ENCODE measurements at places on chromosomes 11 and 22.

DNA sequence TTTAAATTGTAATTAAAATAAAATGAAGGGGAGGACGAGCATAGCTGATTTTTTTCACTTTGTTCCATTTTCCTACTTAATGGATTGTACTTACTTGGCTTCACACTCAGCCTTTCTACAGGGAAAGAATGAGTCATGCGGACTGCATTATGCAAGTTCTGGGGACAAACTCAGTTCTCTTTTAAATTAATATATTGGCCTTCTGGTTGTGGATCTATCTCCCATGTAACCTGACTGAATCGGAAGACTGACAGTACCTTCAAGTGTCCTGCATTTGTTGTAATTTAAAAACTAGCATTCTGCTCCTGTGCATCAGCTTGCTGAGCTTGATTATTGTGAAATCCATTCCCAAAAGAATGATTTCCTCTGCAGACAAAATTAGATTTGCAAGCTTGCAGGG lies 12.2 kb downstream of the OR8D1 start:
- DNase-seq = no peak

- DNase-seq = no peak
Measured at GRCh38 chr11:83033972-83034672, 37.6 kb downstream of the RAB30 start.

DNA sequence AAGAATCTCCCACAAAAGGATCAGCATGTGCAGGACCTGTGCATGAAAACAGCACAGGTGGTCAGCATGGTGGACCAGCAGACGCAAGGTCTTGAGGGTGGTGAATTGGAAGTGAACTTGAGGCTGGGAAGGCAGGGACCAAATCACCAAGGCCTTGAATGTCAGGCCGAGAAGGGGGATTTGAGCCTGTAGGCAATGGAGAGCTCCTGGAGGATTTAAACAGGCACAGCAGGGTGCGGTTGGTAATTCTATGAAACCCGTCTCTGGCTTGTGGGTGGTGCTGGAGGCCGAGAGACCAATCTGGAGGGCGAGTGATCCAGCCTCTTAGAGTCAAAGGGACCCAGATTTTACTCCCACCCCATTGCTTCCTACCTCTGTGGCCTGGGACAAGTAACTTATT lies 2.4 kb downstream of the TSKU start:
- DNase-seq = no peak

GRCh38 chr11:65868076-65868667 lies 4.4 kb downstream of the EFEMP2 start:
- no peak for DNase-seq

DNA sequence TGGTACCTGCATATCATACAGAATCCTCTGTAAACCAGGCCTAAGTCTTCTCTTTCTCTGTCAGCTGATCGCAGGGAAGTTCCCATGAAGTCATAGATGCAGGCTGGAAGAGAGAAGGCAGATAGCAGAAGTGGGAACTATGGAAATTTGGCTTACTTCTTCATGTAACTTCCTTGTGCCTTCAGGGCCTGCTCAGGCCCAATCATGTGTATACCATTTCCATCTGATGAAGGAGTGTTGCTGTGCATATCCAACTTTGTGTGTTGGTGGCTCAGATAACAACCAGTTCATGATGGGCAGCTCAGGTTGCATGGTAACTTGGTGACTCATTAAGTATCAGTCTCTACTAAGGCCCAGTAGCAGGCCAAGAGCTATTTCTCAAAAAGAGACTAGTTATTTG lies 53.1 kb upstream of the CEP295 start:
- DNase-seq = no peak

- no peak for DNase-seq
Measured at GRCh38 chr11:90310210-90310609, 87.4 kb upstream of the CHORDC1 start.
